ENCODE measurements at places on chromosomes 16 and 17.

DNA sequence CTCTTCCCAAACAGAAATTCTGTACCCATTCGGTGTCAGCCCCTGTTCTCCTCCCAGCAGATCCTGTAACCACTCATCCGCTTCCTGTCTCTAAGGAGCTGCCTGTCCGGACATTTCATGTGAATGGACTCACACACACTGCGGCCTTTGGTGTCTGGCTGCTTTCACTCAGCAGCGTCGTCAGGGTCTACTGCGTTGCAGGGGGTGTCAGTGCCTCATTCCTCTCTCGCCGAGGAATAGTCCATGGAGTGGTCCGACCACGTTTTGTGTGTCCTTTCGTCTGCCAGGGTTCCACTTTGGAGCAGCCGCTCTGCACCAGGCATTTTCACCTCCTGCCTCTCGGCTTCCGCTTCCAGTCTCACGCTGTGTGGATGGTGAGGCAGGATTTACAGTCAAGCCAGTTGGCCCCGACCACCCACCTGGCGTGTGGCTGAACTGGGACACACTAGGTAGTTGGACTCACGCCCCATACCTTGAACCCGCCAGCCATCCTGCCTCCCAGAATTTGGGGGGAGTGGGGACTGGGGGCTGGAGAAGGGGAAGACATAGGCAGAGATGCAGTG lies 188.2 kb upstream of the CIBAR2 start:
- DNase-seq = no peak

GRCh38 chr16:67873435-67874370 lies 851 bp downstream of the EDC4 start:
- DNase-seq = no peak

DNA sequence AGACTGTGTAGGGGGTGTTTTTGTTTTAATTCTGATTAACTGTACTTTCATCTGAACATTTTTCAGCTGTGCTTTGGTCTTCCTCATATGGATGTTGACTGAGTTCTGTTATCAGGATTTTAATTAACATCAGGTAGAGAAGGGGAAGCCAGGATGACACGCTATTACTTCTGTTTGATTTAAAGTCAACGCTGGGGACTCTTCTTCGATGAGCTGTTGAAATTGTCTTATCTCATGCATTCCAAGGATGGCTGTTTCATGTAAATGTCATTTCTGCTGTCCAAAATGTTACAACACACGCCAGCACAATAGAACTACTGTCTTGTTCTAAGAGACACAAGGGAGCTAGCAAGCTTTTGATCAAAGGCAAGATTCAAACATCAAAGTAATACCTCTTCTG lies 263.3 kb upstream of the CDH5 start:
- DNase-seq = no peak

DNA sequence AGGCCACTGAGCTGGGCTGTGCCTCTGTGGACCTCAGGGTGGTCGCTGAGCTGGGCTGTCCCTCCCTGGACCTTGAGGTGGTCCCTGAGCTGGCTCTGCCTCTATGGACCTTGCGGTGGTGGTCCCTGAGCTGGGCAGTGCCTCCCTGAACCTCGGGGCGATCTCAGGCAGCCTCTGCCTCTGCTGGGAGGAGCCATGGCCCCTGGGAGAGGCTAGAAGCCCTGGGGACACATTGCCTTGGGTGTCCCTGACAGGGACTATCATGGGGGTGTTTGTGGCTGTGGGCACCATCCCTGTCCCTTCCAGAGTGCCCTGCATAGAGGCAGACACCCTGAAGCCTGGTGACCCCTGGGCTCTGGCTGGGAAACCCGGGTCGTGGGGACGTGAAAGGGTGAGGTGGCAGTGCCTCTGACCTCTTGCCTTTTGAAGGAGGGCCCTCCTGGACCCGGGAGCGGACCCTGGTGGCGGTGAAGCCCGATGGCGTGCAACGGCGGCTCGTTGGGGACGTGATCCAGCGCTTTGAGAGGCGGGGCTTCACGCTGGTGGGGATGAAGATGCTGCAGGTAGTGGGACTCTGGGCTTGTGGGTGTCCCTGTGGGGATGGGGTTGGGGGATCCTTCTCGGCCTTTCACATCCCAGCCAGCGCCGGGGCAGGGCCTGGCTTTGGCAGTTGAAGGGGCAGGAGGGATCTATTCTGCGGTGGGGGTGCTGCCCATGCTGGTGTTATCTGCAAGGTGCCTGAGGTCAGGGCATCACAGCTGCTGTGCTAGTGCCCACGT lies 1.8 kb downstream of the NME4 start:
- no peak for DNase-seq

DNA sequence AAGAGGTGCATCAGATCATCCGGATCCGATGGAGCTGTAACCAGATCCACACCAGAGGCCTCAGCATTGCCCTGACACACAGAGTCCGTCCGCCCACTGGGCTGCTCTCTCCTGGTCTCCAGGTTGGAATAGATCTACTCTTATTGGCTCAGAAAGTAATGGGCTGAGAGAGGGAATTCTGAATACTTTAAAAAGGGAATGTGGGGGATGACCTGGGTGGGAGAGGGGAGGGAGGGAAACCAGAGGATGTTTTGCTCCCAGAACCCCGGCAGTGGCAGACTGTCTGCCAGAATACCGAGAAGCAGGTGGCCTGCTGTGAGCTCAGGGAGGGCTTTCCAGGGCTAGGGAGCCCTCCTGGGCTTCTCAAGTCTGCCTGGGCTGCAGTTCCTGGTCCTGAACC lies 126.5 kb downstream of the ENGASE start:
- no peak for DNase-seq

- DNase-seq = no peak
Measured at GRCh38 chr16:330741-331140, 21.8 kb downstream of the AXIN1 start.

- no peak for DNase-seq
Measured at GRCh38 chr16:9755081-9755480, 427.1 kb downstream of the GRIN2A start.

DNA sequence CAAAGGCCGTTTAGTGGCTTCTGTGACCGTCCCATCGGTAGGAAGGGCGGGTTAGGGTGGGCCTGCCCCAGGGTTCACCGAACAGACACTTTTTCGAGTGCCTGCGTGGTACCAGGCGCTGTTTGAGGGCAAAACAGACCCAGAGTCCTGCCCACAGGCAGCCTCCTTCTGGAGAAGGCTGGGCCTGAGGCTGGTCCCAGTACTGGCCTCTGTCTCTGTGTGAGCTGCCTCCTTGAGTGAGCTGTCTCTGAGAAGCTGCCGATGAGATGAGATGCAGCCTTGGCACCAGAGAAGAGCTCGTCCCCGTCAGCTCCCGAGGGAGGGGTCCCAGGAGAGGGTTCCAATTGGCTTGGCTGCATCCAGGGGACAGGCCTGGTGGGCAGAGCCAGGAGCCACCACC lies 53.1 kb downstream of the NKD1 start:
- DNase-seq = no peak

DNA sequence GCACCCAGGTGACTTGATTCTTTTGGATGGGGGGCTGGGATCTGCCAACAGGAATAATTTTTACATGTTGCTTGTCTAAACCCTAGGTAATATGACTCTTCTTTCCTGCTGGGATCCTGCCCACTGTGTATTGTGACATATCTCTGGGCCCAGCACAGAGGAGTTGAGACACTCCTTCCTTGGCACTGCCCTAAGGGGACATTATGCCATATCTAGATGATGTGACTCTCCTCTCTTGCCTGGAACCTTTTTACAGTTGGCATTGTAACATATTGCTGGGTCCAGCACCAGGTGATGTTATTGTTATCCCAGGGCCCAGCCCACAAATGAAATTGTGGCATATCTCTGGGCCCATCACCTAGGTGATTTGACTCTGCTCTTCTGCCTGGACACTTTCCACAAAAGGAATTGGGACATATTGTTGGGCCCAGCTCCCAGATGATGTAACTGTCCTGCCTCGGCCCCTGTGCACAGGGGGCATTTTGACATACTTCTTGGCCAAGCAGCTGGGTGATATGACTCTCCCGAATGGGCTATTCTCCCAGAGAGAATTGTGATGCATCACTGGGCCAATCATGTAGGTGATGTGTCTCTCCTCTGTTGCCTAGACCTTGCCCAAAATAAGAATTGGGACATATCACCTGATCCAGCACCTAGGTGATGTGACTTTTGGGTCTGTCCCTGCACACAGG lies 1837.7 kb downstream of the TP53TG3F start:
- no peak for DNase-seq

DNA sequence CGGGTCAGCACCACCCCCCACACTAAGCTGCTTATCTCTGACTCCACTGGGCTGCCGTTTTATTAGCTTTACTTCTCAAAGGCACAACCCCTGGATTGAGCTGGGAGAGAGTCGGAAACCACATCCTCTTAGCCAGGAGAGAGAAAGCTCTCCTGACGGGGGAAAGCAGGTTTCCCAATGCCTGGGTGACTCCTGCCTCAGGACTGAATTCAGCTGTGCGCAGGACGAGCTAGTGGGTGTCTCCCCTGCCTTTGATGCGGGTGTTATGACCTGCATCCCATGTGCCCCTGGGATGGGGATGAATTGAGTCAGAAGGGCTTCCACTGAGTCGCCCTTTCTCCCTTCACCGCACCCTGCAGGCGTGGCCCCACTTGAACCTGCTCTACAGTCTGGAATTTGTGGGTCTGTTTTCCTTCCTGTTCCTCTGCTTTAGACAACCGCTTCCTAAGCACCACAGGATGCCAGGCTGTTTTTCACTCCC lies 819.2 kb upstream of the EEF2KMT start:
- no peak for DNase-seq

DNA sequence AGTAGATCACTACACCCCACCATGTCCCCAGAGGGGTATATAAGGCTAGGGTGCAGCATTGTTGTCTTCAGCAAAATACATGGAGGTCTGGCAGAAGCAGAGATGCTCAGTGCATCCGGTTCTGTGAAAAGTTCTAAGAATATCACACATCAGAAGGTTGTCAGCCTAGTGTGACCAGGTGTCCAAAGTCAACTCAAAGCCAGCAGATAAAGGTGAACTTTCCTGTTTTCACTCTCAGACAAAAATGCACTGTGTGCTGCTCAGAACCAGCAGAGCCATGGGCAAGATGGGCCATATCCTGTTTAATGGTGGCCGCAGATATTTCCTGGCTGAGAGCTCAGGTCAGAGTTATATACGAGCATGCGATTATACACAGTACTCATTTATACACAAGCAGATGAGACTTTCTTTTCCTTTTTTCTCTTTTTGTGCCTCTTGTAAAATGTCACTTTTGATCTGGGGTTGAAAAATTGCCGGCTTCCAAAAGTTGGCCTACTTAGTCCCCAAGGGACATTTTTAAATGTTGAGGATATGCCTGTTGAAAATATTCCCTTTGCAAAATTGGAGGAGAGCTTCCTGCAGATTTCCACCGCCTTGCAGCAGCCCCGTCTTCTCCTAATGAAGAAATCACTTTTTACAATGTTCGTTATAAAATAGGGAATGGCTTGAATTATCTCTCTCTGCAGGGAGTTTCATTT lies 425.6 kb upstream of the SALL1 start:
- DNase-seq = no peak

DNA sequence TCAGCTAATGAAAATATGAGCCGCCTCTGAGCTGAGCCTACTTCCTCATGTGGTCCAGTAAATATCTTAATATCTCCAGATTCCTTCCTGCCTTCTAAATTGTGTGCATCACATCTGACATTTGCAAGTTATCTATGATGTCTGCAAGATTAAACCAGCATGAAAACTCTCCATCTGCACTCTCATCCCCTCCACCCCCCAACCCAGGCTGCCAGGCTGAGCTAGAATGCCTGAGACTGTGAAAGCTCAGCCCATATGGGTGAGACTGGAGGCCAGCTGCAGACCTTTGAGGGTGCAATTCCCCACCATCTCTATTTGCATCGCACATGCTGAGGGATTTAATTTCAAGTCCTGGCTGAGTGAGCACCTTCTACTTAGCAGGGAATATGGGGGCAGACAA lies 82.8 kb downstream of the ASIC2 start:
- DNase-seq = no peak

- DNase-seq = no peak
Measured at GRCh38 chr16:56981729-56982271, 7.6 kb upstream of the NLRC5 start.

DNA sequence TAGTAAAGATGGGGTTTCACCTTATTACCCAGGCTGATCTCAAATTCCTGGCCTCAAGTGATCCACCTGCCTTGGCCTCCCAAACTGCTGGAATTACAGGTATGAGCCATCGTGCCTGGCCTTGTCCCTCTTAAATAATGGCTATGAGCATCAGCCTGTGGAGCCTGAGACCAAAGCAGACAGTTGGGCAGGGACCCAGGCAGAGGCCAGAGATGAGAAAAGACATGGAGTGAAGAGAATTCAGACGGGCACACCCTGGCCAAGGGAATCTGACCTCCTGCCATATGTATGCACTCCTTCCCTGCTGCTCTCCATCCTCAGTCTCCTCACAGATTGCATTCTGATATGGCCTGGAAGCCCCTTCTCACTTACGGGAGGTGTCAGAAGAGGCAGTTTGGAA lies 98.4 kb upstream of the DNAH9 start:
- no peak for DNase-seq

DNA sequence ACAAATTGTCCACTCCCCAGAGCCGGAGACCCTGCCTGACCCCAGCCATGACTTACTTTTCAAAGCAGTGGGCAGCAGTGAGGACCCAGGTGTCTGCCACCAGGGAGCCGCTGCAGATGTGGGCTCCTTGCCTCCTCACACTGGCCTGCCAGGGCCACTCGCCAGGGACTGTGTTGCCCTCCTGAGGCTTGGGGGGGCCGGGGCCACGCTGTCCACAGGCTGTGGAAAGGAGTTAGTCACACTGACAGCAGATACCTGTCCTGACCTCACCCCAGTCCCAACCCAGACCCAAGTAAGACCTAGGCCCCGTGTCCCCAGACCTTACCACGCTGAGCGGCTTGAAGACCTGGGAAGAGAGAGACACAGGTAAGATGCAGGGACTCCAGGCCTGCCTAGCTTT lies 1.3 kb downstream of the PRSS53 start:
- DNase-seq = no peak

DNA sequence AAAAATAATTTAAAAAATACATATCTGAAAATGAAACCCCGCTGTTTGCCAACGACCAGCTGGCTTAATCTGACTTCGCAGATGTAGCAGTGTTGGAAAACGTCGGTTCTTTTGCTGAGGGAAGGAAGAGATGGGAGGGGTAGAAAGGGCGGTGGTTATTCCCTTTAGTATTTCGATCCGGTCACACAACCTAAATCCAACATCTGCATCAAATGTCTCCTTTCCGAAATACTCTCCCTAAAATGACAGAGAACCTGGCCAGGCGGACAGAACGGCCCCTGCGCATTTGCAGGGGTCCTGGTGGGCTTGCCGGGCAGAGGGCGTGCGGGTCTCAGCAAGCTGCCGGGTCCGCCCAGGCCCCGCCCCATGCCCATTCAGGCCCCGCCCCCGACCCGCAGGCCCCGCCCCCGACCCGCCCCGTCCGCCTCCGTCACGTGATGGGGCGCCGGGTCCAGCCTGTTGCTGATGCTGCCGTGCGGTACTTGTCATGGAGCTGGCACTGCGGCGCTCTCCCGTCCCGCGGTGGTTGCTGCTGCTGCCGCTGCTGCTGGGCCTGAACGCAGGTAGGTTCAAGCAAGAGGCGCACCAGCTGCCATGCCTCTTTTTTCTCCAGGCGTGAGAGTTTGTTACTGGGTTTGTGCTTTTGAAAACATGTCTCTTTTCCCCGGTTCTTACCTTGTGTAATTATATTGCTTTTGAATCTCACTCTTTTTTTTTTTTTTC lies at the start of gene SCPEP1:
SCPEP1 (plus strand) TSS at position 459 of the 723 bp plus-strand sequence; CDS start at position 488, 29 bp downstream.
- DNase-seq = peak; percentile 59

- DNase-seq = no peak
Measured at GRCh38 chr17:62101515-62101914, 36.4 kb upstream of the MED13 start.

Data from stimulated activated CD8-positive, alpha-beta memory T cell treated with anti-CD3 and anti-CD28 coated beads, Interleukin-15, amount 100 ng/mL, for 4 hours (primary cell).